ENCODE measurements at places on chromosomes 4 and X.

- no peak for DNase-seq
Observed at GRCh38 chr4:109648266-109648996, 54.8 kb downstream of the CASP6 start.

- no peak for DNase-seq
Observed at GRCh38 chr4:53941331-53941730, 123.1 kb downstream of the CHIC2 start.

- DNase-seq: no peak
Observed at GRCh38 chr4:55568905-55569504, 22.3 kb upstream of the CLOCK start.

GRCh38 chrX:15430584-15430983, 46.4 kb upstream of the VEGFD start:
- DNase-seq: no peak

- no peak for DNase-seq
Observed at GRCh38 chr4:53863158-53863557, 201.2 kb downstream of the CHIC2 start.

GRCh38 chr4:106993827-106994226, 42.3 kb downstream of the DKK2 start:
- DNase-seq: no peak

GRCh38 chr4:56048383-56048701, 99.6 kb downstream of the CEP135 start:
- no peak for DNase-seq

DNA sequence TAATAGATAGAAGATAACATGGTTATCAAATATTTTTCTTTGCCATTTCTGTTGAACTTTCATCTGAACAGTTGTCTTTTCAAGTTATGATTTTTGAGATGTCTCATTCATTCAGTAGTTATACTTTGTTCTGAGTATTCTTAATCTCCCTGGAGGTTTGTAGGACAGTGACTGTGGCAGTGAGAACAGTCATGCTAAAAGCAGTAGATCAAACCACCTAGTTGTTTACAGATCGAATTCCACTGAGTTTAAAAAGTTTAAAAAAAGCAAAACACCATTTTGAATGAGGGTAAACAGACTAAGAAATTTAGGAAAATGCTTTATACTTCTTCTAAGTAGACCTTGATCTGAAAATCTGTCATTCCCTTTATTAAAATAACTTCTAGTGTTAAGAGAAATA, 107.2 kb downstream of the CEP135 start:
- no peak for DNase-seq

- no peak for DNase-seq
Observed at GRCh38 chr4:19924761-19925160, 326.9 kb upstream of the SLIT2 start.

DNA sequence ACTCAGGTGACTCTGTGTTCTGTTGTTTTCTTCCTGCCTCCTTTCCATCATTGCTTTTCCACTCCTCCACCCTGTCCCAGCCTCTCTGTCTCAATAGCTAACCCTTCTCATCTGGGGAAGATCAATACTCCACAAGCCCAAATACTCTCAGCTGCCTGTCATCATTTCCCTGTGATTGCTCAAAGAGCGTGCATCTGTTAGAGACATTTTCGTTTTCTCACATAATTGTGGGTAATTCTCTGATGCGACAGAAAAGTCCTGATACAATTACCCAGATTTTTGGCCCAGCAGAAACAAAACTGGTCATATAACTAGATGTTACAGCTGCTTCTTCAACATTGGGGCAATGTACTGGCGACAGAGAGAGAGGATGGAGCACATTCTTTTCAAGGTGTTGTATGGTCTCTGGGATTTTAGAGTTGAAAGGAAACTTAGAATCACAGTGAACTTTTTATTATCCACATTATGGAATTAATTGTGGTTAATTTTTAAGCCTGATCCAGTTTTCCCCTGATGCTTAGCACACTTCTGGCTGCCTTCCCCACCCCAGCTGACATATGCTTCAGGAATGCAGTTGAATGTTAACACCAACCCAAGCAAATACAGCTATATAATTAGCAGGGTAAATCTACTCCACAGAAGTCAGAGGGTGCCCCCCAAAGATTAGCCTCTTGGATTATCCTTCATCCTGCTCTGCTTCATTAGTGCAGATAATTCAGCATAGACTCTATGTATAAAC, 171.4 kb upstream of the ANXA3 start:
- peak; percentile 26 for DNase-seq

GRCh38 chr4:108828620-108829019, 65.8 kb upstream of the ETNPPL start:
- no peak for DNase-seq

- no peak for DNase-seq
Observed at GRCh38 chr4:129371926-129372325, 276.0 kb downstream of the C4orf33 start.

DNA sequence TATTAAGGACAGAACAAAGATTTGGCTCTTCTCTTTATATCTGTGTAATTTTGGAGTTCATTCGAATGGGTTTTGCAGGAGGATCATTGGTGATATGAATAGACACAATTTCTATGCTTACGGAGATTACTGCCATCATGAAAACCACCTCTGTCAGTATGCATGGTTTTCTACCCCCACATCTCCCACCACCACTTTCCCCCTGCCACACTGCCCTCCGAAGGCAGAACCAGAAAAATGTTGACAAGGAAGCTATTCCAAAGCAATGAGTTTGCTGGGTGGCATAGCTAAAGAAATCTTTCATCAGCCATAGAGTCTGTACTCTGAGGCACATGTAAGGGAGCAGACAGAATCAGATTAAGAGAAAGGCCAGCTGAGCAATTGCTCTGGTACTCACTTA, 567.3 kb upstream of the ACTRT1 start:
- no peak for DNase-seq

GRCh38 chr4:1819284-1819683, 26.2 kb downstream of the FGFR3 start:
- DNase-seq: no peak

DNA sequence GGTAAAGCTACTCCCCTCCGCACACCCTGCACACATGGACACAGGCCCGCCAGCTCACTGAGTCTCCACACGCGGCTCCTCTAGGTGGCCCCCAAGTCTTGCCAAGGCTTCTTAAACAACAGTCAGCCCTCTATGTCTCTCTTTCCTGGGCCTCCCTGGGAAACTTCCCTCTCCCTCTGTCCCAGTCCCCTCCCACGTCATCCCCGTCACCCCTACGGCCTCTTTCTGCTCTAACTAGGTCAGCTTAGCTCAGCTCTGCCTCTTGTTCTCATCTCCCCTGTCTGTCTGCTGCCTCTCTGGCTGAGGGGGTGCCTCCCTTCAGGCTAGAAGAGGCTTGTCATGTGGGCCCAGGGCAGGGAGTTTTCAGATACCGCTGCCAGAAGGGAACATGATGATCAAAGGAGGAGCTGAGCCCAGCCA, 38.8 kb downstream of the SEPTIN6 start:
- no peak for DNase-seq

DNA sequence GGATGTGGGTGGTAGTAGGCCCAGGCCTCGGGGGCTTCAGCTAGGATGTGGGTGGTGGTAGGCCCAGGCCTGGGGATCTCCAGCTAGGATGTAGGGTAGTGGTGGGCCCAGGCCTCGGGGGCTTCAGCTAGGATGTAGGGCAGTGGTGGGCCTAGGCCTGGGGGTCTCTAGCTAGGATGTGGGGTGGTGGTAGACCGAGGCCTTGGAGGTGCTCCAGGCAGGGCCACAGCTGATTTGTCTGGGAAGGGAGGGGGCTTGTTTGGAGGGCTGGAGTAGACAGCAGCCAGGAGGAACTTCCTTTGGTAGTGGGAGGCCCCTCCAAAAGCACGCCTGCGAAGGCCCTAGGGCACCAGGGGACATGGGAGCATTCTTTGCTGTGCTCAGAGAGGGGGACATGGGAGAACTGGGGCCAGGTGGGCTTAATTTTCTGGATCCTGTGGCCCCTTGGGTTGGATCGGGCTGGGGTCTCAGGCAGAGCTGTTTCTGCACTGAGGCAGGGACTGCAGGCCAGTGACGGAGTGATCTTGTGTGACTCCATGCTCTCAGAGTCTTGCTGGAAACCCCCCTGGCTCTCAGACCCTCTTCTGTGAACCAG, 3.3 kb upstream of the SPON2 start:
- DNase-seq: no peak

DNA sequence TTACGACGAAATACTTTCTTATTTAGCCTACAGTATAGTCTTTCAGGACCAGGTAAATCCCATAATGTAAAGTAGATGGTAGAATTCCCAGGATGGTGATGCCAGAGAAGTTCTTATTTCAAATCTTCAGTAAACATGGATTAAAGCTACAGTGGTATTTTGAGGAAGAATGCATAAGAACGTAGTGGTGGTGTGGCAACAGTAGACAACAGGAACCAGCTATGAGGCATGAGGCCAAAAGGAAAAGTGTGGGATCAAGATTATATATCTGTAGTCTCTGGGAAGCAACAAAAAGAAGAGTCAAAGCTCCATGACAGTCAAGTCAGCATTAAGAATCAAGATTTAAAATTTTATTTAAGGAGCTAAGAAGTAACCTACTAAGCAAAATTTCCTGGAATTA, 60.2 kb downstream of the METTL14 start:
- no peak for DNase-seq

DNA sequence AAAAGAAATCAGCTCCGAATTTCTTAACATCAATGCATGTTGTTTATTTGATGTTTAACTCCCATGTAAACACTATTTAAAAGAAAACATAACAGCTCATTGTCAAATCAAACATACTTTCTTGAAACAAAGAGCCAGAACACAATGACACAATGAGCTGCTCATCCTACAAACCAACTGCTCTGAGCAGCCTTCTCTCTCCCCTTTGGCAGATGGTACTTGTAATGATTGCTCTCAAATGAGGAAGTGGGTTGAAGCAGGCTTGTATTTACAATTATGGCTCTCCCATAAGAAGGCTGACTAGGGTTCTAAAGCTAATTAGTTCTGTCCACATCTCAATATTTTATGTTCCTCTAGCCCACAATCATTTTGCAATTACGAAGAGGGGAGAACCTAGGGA, 637.8 kb upstream of the ADGRL3 start:
- no peak for DNase-seq

GRCh38 chrX:10922159-10922558, 189.0 kb upstream of the HCCS start:
- DNase-seq: peak; percentile 76

- no peak for DNase-seq
Observed at GRCh38 chr4:177405508-177405907, 36.7 kb downstream of the AGA start.

DNA sequence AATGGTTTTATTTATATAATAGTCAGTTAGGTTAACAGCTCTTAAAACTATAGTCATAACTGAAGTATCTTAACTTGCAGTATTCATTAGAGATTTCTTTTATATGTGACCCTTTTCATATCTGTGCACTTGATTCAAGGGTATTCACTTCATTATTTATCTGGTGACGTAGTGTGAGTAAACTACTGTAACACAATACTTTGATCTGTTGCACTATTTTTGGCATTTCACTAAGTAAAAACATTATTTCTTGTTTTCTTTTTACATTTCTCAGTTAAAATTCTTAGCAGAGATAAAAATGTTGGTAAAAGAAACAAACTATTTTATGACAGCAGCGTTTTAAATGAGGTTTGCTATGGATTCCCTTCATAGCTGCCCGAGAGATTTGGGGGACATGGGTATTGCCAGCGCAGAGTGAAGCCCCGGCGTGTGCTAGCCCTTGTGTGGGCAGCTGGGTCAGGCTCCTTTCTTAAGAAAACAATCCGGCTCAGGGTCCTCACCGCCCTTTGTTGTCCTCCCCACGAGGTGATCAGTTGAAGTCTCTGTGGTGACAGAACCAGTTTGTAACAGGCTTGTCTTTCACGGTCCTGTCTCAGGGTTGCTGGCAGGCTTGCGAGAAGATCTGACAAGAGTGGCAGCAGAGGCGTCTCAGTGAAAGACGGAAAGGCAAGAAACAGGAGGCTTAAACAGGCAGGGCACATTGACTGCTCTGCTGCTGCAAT, 293.4 kb downstream of the BMPR1B start:
- no peak for DNase-seq

DNA sequence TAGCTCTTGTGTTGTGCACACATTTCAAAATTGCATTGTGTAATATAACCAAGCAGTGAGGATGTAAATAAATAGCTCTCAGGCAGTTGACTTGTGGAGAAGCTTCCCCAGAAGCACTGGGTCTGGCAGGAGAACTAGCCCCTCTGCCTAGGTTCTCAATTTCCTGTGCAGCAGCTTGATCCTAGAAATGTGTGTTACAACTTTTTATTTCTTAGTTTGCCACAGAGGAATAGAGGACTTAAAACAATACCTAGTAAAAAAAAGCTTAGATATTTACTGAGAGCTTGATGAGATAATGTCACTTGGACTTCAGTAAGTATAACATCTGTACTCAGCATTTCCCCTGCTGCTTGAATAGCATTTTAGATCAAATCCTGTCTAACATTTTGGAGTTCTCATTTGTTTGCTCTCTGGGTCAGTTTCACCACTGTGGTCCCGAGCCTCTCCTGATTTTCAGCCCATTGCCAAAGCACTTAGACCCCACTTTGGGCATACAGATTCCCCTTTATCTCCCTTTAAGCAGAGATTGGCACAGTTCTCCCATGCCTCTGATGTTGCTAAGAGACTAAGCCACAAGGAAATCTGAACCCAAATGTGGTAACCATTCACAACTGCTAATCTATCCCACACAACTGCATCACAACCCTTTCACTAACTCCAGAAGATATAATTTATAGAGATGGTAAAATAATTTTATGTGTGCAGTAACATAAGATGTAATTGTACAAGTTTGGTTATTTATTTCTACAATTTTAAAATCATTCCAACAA, 98.2 kb upstream of the NRK start:
- no peak for DNase-seq

DNA sequence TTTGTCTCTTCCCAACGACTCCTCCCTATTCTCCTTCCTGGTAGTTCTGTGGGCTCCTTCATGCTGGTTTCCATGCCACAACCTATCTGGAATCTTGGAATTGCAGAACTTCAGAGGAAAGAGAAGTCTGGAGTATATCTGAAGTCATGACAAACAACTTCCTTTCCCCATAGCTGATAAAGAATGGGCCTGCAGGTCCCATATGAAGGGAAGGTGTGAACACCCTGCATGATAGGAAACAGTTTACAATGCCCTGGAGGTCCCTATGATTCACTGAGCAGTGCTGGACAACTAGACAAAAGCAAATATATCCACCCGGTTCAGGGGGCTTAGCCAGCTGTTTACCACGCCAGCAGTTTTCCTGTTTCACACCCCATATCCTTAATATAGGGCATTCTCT, 19.4 kb downstream of the FAM9C start:
- DNase-seq: no peak

DNA sequence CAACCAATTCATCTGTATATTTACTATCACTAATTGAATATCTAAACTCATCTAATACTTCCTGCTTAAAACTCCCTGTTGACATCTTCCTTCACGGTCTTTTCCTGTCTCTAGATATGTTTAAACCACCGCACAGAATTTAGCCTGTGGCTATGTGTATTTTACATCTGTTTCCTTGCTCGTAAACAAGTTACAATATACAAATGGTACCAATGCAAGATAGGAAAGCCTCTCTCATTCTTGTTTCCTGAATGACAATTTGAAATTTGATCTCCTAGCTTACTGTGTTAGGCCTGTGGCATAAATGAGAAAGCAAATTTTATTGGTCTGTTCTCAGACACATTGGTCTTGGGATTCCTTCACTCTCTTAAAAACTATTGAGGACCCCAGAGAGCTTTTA, 89.7 kb upstream of the PCDH7 start:
- DNase-seq: no peak

GRCh38 chr4:143357161-143357845, 20.6 kb downstream of the GAB1 start:
- DNase-seq: no peak

- DNase-seq: no peak
Observed at GRCh38 chrX:40282946-40283660, 185.3 kb upstream of the BCOR start.

- no peak for DNase-seq
Observed at GRCh38 chr4:183355405-183355804, 33.2 kb upstream of the CLDN24 start.

- no peak for DNase-seq
Observed at GRCh38 chr4:121675715-121676114, 21.1 kb downstream of the ANXA5 start.
